ENCODE measurements at places on chromosomes 12 and 14.

- DNase-seq, result no peak
Observed at GRCh38 chr14:90428676-90429075, 31.8 kb downstream of the CALM1 start.

- no peak for DNase-seq
Observed at GRCh38 chr12:54357506-54358190, 6.6 kb downstream of the GPR84 start.

DNA sequence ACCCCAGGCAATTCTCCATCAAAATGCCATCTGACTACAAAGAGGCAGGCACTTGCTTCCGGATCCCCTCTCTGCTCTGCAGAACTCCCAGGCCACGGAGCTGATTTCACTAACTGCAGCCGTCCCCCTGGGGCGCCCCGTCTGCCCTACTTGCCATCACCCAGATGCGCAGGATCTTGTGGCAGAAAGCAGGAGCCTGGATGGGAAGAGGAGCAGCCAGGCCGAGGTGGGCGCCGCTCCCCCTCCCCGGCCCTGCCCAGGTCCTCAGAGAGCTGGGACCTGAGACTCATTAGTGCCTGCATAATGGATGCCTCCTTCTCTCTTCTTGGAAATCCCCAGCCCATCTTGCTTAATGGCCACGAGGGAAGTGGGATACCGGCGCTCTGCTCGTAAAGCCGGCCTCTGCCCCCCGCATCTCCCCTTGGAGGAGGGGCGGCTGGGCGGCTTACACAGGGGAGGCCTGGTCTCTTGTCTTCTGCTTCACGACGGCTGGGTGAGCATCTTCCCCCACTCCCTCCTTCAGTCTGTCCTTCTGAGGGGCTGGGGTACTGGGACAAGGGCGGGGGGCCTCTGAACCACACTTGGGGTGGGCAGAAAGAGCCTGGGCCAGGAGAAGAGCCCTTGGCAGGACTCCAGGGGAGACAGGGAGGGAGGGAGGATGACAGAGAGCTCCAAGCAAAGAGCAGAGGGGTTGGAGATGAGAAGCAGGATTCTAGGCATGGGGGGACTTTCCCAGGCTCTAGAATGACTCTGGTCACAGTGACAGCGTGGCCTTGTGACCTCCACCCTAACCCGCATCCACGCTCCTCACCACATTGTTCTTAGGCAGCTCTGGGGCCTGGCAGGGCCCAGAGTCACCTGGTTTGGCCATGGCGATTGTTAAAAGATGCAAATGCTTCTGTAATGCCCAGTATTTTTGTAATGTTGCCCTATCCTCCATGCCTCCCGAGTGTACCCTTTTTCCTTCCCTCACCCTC, 19.4 kb upstream of the EML1 start:
- no peak for DNase-seq

DNA sequence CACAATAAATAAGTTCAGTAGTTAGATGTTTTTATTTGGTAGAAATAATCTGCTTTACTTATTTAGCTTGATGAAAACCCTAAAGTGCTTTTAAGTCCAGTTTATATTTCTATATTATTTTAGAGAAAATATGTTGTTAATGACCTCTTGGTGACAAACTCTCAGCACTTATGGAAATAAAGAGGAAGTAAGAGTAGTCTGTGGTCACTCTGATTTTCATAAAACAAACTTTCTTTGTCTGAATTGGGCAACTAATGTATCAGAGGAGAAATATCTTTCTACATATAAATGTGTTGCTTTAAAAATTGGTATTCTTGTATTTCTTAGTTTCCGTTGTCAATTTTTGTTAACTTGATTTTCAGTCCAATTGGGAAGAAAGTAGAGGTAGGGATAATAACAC, 878.9 kb upstream of the SEL1L start:
- DNase-seq, result no peak

GRCh38 chr12:102120564-102120873, 536 bp downstream of the PARPBP start:
- DNase-seq, result no peak

DNA sequence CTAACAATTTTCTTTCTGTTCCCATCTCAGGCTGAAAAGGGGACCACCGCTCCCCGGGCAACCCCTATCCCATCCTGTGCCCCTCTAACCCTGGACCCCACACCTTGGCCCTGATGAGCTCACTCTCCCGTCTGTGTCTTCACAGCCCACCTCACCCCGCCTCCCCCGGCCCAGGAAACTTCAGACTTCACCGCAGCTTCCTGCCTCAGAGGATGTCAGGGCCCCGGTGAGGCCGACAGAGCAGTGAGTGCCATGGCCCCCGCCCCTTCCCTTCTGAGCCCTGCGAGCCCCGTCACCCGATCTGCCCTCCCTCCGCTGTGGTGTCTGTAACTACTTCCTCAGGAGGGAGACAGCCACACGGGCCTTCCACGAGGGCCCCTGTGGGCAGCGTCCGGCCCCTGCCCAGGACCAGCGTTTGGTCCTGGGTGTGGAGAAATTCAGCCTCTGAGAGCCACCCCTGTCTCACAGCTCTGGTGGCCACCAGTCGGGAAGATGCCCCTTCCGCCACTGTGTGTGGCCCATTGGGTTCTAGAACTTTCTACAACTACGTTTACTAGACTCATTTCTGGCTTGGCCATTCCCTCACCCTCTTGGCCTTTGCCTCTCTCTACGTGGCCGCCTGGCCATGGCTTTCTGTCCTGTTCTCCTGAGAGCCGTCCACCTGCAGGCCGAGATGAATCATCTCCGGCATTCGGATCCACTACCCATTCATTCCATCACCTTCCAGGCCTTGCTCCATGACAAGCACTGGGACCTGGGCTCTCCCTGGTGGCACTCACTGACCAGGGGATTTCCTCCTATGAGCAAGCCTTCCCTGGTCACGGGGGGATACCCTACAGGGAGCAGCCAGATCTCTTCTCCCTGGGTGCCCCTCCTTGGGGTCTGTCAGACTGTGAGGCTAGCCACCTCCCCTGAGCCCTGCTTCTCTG, 3.4 kb downstream of the RHOF start:
- no peak for DNase-seq

GRCh38 chr12:127455347-127456265, 811.4 kb upstream of the TMEM132C start:
- no peak for DNase-seq

DNA sequence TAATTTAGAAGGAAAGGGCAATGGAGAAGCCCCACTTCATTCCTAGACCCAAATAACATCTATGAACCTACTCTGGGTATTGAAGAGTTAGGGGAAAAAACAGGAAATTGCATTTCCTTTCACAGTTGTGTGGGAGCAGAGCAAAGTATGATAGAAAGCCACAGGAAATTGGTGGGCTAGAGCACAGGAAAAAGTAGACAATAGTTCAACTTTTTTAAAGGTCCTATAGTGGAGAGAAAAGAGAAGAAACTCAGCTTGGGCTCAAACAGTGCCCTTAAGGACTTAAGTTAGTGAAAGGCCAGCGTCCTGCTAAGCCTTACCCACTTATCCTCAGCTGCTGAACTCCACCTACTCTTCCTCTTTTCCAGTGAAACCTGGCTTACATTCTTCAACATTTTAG, 258.1 kb downstream of the DPY19L2 start:
- no peak for DNase-seq

- no peak for DNase-seq
Observed at GRCh38 chr12:4141348-4142270, 132.0 kb upstream of the CCND2 start.

GRCh38 chr14:34174973-34175372, 224.1 kb upstream of the EGLN3 start:
- no peak for DNase-seq
